ENCODE measurements at places on chromosomes 11 and 22.

- no peak for DNase-seq
Observed at GRCh38 chr11:129894278-129895125, 876 bp downstream of the NFRKB start.

GRCh38 chr11:76147106-76147740 lies 59.1 kb downstream of the WNT11 start:
- peak; percentile 46 for DNase-seq

GRCh38 chr11:33643167-33643824 lies 57.3 kb downstream of the C11orf91 start:
- DNase-seq = no peak

DNA sequence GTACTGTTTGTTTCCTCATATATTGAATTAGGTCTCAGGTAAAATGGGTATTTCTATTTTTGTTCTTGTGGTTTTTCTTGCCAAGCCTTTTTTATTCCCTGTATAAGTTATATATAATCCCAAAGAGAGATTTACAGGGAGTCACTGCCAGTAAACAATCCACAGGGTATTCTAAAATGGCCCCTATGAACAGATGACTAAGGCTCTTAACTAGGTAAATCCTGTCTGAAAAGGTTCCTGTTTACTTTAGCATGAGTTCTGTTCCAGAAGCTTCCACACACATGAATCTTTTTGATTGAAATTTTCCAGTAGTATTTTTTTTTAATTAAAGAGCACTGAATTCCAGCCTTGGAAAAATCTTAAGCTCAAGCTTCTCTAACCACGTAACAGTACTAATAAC lies 552.8 kb upstream of the CCDC179 start:
- no peak for DNase-seq

DNA sequence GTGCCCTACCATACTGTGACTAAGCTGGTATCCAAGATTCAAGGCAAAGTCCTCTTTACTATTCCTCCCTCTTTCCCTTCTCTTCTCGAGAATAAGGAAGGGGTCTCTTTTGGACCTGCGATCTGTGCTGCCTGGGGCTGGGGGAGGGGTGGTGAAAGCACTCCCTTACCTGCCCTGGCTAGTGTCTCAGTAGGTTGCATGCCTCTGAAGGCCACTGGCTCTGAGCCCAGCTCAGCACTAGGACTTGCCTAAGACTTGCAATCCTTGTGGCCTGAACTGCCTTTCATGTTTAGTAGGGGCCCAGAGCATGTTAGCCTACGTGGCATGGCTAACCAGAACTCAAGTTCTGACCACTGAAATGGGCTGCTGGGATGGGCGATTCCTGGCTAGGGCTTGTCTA lies 13.0 kb upstream of the REXO2 start:
- no peak for DNase-seq

DNA sequence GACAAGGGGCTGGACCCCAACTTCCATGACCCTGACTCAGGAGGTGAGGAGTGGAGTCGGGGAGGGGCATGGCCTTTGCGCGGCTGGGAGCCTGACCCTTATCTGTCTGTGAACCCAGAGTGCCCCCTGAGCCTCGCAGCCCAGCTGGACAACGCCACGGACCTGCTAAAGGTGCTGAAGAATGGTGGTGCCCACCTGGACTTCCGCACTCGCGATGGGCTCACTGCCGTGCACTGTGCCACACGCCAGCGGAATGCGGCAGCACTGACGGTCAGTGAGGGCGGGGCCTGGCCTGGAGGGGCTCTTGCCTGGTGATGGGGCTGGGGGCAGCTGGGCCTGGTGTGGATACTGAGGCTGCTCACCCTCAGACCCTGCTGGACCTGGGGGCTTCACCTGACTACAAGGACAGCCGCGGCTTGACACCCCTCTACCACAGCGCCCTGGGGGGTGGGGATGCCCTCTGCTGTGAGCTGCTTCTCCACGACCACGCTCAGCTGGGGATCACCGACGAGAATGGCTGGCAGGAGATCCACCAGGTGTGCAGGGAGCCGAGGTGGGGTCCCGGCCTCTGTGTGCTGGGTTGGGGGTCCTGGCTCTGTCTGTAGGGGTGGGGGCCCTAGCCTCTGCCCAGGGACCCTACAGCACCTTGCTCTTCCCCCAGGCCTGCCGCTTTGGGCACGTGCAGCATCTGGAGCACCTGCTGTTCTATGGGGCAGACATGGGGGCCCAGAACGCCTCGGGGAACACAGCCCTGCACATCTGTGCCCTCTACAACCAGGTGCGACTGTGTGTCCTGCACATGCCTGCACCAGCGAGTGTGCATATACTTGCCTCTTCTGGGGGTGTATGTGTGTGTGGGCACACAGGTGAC lies 6.3 kb downstream of the SHANK3 start:
- peak; percentile 21 for DNase-seq

DNA sequence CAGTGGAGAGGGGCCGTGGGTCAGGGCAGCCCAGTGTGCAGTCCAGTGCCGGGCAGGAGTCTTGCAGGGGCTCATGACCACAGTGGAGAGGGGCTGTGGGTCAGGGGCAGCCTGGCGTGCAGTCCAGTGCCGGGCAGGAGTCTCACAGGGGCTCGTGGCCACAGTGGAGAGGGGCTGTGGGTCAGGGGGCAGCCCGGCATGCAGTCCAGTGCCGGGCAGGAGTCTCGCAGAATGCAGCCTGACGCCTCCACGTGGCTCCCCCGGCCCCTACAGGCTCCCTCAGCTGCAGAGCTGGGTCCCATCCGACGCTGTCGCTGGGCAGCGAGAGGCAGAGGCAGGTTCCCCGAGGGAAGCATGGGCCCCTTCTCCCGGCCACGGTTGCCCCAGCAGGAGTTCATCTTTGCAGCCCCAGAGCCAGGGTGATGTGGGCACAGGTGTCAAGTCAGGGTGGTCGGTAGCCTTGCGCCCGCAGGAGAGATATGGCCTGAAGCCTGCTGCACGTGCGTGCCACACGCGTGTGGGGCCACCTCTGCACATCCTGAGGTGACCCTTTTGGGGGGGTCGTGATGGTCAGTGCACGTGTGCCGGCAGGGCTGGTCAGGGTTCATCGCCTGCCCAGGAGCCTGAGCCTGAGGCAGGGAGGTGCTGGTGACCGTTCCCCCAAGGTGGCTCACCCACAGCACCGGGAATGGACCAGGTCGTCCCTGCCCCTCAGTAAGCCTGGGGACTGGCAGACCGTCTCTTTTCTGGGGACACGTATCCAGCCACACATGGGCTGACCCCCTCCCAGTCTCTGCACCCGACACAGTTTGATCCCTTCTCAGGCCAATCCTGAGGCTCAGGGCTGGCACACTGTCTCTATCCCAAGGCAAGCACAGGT lies 2.9 kb downstream of the IFITM5 start:
- DNase-seq = no peak

DNA sequence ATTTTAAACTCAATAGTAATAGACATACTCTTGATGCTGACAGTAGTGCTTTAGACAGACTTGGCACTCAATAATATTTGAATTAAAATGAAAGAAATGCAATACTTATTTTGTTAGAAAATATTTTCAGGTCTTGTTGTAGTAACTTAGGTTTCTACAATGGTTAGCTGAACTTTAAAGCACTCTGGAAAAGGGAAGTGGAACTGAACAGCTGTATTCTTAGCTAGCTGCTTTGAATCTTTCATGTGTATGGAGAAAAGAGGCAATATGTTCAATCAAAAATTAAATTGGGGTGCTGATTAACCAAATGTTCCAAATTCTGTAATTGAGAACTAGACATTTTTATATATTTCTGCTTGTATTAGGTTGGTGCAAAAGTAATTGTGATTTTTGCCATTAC lies 517.9 kb upstream of the RAG2 start:
- DNase-seq = no peak

DNA sequence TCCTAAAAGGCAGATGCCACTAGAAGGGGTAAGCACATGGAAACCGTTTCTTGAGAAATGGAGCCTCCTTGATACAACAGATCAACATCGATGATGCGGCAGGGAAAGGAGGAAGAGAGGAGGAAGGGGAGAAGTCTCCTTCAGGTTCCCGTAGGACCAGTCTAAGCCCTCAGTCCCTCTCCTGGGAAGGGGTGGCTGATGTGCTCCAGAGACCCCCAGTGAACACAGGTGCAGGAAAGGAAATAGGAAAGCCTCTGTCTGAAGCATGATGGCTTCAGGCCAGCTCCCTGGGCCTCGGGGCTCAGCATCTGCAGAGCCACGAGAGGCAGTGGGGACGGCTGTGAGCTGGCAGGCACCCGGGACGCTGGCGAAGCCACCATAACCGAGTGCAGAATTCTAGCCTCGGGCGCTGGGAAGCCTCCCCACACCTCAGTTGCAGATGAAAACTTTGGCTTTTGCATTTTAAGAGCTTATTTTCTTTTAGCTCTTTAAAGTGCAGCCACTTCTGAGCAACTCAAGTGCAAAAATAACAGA lies 1.8 kb downstream of the SPATA19 start:
- DNase-seq = no peak

DNA sequence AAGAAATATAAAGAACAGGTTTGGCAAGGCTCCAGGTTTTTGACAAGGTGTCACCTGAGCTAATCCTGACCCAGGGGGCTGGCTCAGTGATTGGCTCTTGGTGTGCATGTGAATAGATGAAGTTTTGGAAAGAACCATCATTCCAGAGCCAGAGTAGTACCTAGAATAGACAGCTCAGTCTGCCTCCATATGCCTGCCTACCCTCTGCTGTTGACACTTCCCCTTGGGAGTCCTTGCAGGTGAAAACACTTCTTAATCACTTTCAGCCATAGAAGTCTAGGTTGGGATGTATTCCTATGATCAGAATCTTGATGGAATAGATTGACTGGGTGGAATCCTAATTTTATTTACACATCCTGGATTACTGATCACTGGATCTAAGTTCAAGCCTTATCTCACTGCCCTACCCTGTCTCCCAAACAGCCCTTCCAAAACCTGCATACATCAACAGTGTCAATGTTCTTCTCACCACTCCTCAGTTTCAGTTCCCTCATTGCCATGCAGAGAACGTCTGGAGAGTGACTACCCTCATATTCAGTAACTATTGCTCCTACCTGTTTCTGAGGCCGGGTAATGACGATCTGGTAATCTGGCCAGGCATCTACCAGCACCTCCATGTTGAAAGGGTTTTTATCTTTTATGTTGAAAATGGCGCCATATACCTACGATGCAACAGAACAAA lies 6.7 kb downstream of the GLYATL2 start:
- no peak for DNase-seq

GRCh38 chr11:1192741-1193325 lies 30.0 kb upstream of the MUC5B start:
- DNase-seq = no peak

DNA sequence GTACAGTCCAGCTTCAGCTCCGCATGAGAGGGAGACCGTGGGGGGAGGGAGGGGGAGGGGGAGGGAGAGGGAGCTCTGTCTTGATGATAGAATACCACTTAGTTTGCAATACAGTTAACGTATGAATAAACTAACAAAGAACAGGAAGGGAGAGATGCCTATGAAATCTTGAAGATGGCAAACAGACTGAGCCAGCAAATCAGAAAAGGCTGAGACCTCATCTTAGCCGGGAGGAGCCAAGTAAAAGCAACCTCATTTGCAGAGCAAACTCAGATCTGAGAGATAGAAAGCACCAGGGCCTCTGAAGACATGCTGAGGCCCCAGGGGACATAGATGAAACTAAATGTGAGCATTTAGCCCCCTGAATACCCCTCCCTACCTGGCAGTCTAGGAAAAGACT lies 23.0 kb downstream of the APLP2 start:
- no peak for DNase-seq

- no peak for DNase-seq
Observed at GRCh38 chr11:125358254-125358840, 137.7 kb downstream of the FEZ1 start.

GRCh38 chr11:68761801-68762200 lies 10.5 kb upstream of the TESMIN start:
- DNase-seq = no peak

DNA sequence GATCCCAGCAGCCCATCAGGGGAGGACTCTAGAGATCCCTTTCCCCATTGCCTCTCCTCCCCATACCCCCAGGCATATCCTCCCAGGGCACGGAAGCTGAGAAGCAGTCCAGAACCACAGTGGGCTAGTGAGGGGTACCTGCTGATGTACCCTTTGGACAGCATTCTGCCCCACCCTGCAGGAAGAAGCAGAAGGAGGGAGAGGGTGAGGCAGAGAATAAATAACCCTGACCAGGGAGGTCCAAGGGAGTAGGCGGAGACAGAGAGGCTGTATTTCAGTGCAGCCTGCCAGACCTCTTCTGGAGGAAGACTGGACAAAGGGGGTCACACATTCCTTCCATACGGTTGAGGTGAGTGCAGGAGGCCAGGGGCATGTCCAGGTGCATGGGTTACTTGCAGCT lies at the start of gene OR51E1:
OR51E1 (plus strand) TSS at position 301 of the 400 bp plus-strand sequence. CDS start 8,545 bp downstream, outside the sequence.
- no peak for DNase-seq

- no peak for DNase-seq
Observed at GRCh38 chr11:33258631-33259205, 1.5 kb downstream of the HIPK3 start.

All from Caco-2 (cell line).